Hematopoietic multipotent progenitor cell (in vitro differentiated cells): ENCODE measurements at places on chromosomes 2 and 18.

- DNase-seq = no peak
Observed at GRCh38 chr2:200976710-200977109, 13.2 kb upstream of the ORC2 start.

DNA sequence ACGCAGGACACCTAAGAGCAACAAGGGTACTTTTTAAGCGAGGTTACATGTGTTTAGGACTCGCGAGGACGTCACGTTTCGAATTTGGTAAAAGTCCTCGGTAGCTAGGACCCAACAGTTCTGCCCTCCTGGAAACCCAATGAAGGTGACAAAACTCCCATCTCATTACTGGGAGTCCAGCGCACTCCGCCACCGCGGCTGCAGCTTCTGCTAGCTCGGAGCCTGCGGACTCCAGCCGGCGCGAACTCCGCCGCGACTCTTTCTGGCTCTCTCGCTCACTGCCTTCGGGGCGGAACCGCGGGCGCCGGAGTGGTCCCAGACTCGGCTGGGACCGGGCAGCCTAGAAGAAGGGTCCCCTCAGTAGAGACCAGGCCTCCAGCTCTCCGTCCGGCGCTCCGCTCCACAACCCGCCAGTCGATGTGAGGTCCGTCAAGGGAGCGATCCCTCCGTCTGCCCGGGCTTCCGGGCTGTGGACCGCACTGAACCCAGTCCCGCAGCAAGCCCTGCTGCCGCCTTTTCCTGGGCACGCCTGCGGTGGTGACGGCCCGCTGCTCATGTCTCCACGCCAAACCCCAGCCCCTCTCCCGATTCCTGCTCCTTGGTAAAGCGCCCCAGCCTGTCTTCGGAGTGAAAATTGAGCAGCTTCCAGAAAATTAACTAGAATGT, 3.0 kb upstream of the OSR1 start:
- DNase-seq = no peak

- DNase-seq = no peak
Observed at GRCh38 chr2:74865770-74866674, 32.1 kb downstream of the HK2 start.

DNA sequence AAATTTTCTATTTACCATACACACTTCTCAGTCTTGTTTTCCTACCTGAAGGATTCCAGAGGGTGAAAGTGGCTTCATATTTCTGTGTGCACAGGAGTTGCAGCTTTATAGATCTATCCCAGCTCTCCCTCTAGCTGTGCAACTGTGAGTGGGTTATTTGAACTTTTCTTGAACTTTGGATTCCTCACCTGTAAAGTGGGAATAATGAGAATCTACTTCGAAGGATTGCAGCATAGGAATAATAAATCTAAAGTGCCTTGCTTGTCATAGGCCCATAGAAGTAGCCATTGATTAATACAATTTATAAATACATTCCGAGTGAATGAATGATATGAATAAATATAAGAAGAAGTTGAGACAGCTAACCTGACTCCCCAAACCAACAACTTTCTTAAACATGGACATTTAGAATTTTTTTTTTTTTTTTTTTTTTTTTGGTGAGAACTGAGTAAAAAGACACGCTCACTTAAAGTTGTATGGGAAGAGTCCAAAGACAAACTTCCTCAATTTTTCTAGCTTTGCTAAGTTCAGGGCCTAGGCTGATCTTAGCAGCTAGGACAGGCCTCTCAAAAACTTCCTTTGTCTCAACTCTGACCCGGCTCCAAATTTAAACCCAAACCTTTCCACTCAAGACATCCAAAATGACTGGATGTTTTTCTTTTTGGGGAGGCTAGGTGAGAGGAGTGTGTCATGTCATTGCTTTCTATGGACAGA, 203.3 kb upstream of the FBXO11 start:
- peak; percentile 14 for DNase-seq

DNA sequence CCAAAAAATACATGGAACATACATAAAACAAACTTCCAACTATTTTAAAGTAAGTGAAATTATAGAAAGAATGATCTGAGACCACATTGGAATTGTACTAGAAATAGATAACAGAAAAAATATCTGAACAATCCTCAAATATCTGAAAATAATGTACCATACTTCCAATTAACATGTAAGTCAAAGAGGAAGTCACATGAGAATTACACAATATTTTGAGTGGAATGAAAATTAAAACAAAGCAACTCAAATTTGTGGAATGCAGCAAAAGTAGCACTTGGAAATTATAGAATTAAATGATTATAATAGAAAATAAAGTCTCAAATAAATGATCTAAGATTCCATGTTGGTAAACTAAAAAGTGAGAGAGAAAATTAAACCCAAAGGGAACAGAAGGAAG, 38.3 kb upstream of the CTIF start:
- no peak for DNase-seq

- no peak for DNase-seq
Observed at GRCh38 chr2:190156530-190157212, 94.1 kb upstream of the MSTN start.

DNA sequence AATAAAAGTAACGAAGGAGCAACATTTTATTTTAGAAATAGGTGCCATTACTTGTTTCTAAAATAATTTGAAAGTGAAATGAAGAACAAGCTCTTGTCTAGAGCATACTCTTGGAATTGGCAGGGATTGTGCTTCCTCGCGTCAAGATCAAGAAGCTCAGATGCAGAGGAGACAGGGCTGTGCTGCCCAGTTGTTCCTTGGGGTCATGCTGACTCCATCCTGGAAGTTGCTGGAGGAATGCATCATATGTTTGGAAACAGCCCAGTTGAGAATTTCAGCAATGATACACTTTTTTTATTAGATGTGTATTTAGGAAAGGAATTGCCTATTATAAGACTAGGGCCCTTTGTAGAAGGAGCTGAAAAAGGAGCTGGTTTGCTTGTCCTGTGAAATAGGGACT, 17.2 kb downstream of the LTBP1 start:
- no peak for DNase-seq

DNA sequence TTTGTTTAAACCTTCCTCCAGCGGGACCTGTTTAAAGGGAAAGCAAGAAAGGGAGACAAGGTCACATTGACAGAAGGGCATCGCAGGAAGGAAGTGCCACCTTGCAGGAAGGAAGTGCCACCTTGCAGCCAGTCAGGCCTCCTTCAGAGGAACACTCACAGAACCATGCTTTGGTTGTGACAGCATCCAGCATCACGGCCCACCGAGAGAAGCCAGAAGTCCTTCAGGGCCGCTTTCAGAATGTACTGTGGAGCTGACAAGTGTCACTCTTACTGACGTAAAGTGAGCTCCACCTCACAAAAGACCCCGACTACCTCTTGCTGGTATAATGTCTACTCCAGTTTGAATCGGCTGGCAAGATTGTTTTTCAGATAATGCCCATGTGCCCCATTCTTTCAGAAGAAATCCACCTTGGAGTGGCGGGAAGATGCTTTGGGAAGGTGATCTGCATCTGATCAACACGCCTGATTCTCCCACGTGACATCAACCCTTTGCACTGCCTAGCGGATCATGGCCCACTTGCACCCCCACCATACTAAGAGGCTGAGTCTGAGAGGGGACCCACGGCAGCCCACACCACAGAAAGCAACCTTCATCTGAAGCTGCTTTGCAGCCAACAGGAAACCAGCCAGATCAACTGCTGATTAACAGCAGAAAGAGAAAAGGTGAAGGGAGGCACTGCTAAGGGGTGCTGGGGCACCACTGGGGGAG, 99.8 kb downstream of the UXS1 start:
- peak; percentile 39 for DNase-seq

DNA sequence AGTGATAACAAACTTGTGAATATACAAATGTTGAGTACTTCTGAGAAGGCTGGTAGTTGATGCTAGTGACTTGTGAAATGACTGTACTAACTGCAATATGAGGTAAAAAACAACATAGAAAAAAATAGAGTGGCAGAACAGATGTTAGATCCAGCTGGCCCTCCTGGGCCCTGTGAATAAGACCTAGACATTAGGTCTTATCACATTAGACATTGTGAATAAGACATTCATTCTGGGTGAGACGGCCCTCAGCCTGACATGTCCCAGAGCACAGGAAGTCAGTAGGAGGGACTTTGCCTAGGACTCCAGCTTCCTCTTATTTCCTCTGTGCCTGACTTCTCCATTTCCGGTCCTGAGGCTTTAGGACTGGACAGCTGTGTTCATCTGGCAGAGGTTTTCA, 22.9 kb downstream of the DOK1 start:
- DNase-seq = peak; percentile 26

DNA sequence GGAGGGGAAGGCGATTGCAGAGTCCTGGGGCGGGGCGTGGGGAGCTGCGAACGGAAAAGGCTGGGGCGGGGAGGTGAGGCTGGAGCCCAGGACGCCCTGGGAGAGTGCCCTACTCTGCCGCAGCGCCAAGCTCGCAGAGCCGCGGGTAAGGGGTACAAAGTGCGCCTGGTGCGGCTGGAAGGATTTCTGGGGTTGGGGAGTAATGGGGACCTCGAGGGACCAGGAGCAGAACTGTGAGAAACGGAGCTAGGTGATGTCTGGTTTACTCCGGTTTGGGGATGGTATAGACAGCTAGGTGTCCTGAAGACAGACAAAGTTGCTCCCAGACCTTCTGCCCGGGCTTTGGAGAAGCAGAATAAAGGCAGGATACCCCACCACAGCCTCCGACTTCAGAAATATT, 718 bp upstream of the NXPH2 start:
- DNase-seq = no peak

- no peak for DNase-seq
Observed at GRCh38 chr2:79200762-79201161, 41.2 kb upstream of the REG3A start.

DNA sequence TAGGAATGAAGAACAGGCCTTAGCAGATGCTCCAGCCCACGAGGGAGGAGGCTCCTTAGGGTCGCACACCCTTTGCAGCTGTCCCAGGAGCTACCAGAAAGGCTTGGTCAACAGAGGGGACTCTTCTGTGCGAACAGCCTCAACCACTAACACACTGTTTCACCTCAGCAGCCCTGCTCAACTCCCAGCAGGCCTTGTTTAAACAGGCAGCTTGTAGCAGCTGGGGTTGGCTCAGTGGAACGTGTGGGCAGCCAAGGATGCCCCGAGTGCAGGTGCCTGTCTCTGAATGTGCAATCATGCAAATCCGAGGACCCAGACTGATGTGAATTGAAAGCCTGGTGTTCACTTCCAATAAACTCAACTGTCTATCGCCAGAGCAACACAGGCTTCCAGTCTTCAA, 88.7 kb upstream of the CXCR4 start:
- DNase-seq = no peak

DNA sequence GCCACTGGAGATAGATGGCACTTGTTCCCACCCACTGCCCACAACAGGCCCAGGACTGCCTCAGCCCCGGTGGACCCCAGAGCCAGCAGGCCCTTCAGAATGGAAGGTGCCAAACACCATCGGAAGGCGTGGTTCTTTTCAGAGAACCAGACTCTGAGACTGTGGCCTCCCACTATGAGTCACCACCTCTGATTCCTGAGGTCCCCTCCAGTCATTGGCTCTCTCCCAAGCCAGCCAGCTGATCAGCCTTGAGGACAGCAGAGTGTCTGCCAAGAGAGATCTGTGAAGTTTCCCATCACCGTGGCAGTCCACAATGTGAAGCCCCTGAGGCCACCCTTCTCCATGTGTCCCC, 10.4 kb upstream of the MAP3K2 start:
- DNase-seq = peak; percentile 76

- DNase-seq = no peak
Observed at GRCh38 chr2:234677758-234678538, 181.1 kb upstream of the ARL4C start.

GRCh38 chr2:66840321-66841002, 405.5 kb downstream of the MEIS1 start:
- DNase-seq = no peak

DNA sequence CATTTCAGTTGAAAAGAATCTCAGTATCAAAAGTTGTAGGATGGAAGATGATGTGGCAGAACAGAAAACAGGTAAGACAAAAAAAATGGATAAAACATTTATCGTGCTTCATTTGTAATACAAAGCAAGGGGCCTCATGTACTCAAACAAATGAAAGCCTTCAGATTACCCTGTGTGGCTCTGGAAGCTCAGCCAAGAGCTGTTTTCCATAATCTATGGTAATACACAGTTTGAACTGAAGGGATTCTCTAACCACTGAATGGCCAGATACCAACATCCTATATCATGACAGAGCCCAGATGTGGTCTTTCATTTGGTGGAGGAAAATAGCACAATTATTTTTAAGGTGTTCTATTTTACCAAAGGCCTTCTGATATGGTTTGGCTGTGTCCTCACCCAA, 272.1 kb upstream of the RND3 start:
- DNase-seq = no peak

DNA sequence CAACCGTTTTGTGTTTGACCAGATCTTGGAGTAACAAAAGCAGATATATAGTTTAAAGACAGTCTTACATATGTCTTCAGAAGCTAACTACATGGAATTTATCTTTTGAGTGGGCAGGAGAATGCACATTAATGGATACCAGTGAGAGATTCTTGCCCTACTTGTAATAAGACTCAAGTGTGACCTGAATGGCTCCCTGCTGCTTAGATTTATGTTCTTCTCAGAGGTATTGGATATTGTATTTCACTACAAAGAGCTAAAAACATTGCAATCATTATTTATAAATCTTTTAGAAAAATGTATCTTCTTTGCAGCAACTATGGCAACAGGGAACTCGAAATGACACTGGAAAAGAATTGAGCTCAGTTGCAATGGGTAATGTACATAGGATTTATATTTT, 227.7 kb downstream of the LRRTM4 start:
- DNase-seq = no peak

GRCh38 chr2:127392133-127392827, 4.5 kb upstream of the MAP3K2 start:
- no peak for DNase-seq

GRCh38 chr2:114085238-114085637, 195.3 kb downstream of the ACTR3 start:
- no peak for DNase-seq

DNA sequence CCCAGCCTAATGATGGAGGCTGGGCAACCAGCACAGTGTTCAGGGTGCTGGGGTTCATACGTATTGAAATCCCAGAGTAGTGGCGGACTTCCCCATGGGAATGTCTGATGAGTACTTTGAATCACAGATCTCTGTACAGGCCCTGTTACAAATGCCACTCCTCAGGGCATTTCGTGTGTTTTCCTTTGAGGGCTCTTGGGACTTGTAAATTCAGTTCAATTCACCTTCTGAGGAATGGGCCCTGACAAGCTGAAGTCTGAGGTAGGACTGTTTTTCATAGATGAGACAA, 288 bp upstream of the RDH14 start:
- DNase-seq = no peak

DNA sequence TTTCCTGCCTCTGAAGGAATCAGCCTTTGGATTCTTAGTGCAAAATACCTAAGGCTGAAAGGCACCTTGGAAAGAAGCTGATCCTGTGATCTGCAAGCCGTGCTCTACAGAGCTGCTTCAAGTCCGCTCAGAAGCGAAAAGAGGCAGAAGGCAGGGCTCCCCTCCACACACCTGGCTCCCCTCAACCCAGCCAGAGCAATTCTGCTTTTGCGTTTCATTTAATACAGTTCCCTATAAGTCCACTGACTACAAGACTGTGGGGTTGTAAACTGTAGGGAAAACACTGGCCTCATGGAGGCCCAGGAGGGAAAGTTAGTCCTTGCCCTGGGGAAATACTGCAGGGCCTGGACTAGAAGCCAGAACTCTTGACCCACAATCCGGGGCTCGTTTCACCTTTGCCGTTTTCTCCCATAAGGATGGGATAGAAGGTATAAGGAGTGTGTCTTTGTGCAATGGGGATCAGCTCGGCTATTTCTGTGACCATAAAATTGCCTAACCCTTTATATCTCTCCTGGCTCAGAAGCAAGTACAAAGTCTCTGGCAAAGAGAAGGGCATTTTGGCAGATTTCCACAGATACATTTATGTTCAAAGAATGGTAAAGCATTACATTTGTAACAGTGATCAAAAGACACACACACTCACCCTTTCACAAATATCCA, 95.8 kb upstream of the TEX51 start:
- DNase-seq = no peak

GRCh38 chr2:85838641-85839040, 50.1 kb downstream of the ST3GAL5 start:
- no peak for DNase-seq
